ENCODE measurements at places on chromosomes 16 and 17.

GRCh38 chr17:16929035-16929680, 42.8 kb downstream of the TNFRSF13B start:
- DNase-seq = no peak

DNA sequence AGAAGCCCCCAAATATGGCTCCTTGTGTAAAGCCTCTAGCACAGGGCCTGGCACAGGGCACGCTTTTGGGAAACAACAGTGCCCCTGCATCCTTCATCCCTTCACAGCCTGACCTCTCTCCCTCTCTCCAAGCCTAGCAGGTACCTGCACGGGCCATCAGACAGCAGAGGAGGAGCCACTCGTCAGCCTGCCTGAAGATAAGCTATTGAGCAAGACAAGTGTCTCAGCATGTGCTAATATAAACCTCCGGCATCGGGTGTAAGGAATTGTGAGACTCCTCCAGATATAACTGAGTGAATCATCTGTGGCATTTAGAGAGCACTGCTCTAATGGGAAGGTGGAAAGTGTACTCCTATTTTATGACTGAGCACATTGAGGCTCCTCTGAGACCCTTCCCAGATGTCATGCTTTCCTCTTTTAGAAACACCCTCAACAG, 38.3 kb downstream of the TBX4 start:
- DNase-seq = no peak

DNA sequence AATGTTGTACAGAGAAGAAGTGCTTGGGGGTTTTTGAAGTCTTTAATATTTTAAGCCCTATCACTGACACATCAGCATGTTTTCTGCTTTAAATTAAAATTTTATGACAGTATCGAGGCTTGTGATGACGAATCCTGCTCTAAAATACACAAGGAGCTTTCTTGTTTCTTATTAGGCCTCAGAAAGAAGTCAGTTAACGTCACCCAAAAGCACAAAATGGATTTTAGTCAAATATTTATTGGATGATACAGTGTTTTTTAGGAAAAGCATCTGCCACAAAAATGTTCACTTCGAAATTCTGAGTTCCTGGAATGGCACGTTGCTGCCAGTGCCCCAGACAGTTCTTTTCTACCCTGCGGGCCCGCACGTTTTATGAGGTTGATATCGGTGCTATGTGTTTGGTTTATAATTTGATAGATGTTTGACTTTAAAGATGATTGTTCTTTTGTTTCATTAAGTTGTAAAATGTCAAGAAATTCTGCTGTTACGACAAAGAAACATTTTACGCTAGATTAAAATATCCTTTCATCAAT, 57.8 kb downstream of the HLF start:
- no peak for DNase-seq

GRCh38 chr16:29674188-29674587, 4.8 kb upstream of the QPRT start:
- no peak for DNase-seq

DNA sequence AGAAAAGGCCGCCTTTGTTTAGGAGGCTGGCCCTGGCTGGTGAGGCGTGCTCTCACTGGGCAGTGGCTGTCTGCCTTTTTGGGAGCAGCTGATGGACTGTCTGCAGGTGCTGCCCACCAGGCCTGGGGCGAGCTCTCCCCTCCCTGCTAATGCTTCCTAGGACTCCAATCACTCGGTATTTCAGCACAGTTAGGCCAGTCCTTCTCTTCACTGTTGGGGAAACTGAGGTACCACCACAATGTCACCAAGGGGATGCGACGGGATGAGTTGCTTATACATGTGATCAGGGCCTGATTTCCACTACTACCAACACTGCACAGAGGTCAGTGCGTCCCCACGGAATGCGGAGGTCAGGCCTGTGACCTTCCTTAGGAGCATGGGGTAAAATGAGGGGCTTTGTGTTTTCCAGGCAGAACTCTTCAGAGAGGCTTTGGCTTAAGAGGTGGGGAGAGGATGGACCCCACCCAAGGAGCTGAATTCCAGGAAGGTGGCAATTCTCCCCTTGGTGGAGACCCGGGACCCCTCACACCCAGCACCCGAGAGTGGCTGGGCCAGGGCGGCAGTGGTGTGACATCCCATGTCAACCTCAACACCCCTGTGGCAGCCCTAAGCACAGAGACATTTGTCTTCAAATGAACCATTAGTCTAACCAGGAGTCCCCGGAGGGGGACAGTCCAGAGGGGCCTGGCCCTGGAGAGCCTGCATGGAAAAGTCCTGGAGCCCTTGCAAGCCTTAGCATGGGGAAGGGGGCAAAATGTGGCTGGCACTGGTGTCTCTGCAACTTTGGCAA, 86.4 kb downstream of the N4BP1 start:
- no peak for DNase-seq
